ENCODE measurements at places on chromosomes 12 and 14. TPM values are rescaled to one million over a fixed set of nuclear protein-coding genes. Genes with fewer than 3 reads are reported as not detected.

ADAMTS20 gene
- total RNA-seq, result 7.0 TPM

C12orf50 gene
- 0.25 TPM for total RNA-seq

- DNase-seq, result no peak
Measured at GRCh38 chr12:107929436-107929835, 154.9 kb downstream of the ASCL4 start.

DNA sequence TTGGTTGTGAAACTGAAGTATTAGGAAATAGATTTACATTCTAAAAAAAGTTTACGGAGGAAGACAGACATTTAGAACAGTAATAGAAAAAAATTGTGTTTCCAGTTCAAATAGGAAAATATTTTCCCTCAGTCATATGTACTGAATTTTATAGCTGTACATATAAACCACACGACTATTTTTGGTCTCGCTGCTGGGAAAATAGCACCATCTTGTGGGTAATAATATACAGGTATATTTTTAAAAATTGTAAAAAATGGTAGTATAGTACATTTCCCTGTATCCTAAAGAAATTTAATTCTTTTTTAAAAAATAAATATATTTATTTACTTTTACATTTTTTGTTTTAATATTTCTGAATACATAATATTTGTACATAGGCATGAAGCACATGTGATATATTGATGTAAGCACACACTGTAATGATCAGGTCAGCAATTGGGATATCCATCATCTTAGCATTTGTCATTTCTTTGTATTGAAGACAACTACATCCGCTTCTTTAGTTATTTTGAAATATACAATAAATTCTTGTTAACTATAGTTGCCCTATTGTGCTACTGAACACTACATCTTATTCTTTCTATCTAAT is 168.6 kb downstream of the ALX1 start:
- no peak for DNase-seq

GRCh38 chr12:132164426-132164825 is 20.2 kb downstream of the NOC4L start:
- no peak for DNase-seq

- DNase-seq, result no peak
Measured at GRCh38 chr14:69789118-69789640, 7.9 kb downstream of the SLC10A1 start.

DNA sequence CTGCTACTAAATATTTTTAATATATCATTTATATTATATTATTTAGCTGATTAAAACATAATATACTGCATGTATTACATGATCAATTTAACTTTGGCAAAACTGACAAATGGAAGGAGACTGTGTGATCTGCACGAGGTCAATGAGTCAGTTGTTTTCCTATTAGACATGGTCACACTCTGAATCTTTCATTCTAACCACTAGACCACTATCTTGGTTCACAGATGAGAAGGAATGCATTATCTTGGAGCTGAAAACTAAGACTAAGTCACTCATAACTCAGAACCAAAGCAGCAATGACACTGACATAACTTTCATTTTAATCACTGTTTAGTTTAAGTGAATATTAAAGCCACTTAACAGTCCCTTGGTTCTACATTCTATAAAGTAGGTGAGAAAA is 37.4 kb downstream of the GNPTAB start:
- DNase-seq, result no peak

DNA sequence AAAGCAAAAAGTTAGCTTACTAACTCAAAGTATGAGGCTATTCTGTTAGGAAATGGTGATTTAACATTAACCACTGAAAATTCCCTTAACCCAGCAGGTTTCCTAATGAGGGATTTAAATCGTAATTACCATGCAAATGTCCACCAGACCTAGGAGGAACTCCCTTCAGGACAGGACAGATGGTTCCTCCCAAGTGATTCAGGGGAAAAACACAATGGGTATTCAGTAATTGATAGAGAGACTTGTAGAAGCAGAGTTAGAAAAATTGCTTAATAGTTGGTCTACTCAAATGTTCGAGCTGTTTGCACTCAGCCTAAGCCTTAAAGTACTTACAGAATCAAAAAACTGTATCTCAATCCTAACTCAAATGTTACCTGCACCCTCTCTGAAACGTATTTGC is 21.6 kb downstream of the RERGL start:
- DNase-seq, result no peak

SDSL gene
- 0.74 TPM for total RNA-seq
